Activated T-helper 1 cell treated with anti-CD3 and anti-CD28 coated beads, Interleukin-2, amount 50 U/mL, for 16 hours (primary cell): ENCODE measurements at places on chromosomes 4 and X.
A peak's percentile ranks its signal among the peaks of the same experiment; 100 is the strongest.

- DNase-seq = peak; percentile 50
Observed at GRCh38 chr4:108166441-108167315, 2.1 kb downstream of the LEF1 start.

DNA sequence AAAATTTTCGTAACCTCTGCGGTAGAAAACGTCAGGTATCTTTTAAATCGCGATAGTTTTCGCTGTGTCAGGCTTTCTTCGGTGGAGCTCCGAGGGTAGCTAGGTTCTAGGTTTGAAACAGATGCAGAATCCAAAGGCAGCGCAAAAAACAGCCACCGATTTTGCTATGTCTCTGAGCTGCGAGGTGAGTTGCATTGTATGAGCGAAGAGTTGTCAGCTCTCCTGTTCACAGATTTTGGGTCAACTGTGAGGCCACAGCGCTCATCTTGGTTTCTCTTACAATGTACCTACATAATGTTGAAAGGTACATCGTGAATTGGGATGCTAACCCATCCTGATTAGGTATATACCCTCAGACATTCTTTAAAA is 486 bp downstream of the CLCN3 start:
- no peak for DNase-seq

- DNase-seq = no peak
Observed at GRCh38 chr4:5510504-5510903, 197.9 kb downstream of the EVC2 start.

DNA sequence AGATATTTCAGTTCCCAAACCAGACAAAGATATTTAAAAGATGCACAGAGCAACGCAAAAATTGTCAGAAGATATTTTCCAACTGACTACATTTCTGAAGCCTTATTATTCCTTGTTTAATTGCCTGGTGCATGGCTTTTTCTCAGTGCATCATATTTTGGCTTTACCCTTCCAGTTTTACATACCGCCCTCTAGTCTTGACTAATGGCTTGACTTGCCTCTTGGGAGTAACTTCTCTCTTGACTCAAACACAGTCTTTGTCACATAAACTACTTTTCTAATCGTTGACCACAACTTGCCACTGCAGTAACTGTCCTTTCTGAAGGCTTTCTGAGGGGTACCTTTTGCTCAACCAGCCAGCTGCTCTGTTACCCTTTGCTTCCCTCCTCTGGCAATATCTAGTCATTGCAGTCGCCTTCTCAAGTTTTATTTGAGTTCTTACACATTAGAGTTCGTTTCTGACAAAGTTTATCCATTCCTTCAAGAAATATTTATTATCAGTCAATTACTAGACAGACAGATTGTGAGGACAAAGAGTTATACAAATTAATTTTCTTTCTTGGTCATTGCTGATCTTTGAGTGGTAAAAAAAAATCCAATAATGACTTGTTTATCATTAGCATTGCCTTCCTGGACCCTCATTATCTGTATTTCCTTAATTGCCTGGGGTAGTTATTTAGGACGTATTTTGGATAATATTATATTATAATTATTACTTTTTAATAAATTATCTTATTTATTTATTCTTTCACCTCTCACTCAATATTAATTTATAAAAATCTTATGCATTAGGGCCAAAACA is 506.9 kb upstream of the PCDH10 start:
- no peak for DNase-seq

GRCh38 chr4:147194114-147194513 is 248.4 kb upstream of the TTC29 start:
- DNase-seq = no peak

- no peak for DNase-seq
Observed at GRCh38 chr4:52726826-52727580, 24.2 kb downstream of the ERVMER34-1 start.
